ENCODE measurements at places on chromosomes 16 and 17.

DNA sequence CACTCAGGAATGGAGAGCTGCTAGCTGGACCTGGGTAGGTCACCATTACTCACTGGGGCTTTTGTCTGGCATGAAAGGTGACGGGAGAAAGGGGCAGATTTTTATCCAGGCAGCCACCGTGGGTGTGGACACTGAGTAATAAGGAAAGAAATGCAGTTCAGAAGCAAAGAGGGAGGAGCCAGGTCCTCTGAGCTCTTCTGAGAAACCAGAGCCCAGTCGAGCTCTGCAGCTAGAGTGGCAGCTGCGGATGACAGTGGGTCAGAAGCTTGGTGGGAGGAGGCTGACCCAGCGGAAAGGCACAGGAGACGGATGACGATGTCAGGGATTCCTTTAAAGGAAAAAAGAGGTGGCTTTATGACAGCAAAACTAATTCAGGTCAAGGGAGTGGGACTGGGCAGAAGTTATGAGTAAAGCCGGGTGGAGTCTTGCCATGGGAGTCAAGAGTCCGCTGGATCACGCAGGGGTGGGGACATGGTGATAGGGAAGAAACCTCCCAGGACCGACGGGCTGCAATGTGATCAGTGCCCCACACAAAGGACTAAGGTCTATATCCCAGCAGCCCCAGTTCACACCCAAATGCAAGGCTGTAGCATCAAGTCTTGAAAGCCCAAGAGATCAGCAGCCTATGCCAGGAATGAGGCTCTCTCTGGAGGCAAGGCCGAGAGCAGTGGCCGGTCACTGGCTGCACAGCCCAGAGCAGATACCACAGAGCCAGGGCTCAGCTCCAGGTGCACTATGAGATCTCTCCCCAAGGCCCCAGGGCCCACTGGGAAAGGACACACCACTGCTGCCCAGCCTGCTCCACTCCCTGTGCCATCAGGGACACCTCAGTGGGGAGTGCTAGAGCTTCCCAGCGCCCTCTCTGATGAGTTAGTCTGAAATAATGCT is 6.3 kb upstream of the MNT start:
- no peak for DNase-seq

- no peak for DNase-seq
These were observed 1.9 kb upstream of the PLEKHG4 start for GRCh38 chr16:67277294-67277998.

- peak; percentile 37 for DNase-seq
These were observed at the start of gene OTOA for GRCh38 chr16:21663889-21664647. OTOA (plus strand) TSS chr16:21663968; CDS start chr16:21678515, 14,547 bp downstream.

DNA sequence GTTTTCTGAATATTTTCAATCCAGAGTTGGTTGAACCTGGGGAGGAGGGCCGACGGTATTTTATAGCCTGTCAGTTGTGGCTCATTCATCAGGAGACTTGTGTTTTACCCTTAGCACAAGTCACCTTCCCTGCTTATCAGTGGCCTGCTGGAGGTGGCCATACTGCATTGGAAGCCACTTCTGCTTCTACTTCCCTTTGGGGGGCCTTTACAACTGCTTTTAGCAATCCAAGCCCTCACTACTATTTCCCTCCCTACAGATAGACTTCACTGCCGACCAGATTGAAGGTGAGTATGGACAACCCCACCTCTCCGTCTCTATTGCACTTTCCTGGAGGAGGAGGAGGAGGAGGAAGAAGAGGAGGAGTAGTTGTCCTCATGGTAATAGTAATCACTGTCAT is 4.4 kb downstream of the MYL4 start:
- no peak for DNase-seq

DNA sequence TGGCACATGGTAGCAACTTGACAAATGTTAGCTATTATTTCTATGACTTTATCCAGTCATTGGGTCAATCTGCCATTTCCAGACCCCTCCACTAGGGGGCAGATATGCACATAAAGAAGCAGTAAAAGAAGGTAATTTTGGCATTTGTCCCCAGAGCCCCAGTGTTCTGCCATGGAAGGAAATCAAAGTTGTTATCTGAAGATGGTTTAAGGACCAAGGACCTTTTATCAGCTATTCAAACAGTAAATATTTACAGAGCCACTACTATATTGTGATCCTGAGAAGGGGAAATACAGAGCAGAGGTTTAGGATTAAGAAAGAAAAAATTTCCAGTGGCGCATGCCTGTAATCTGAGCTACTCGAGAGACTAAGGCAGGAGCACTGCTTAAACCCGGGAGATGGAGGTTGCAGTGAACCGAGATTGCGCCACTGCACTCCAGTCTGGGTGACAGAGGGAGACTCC is 20.0 kb downstream of the TRAF4 start:
- DNase-seq, result peak; percentile 69

DNA sequence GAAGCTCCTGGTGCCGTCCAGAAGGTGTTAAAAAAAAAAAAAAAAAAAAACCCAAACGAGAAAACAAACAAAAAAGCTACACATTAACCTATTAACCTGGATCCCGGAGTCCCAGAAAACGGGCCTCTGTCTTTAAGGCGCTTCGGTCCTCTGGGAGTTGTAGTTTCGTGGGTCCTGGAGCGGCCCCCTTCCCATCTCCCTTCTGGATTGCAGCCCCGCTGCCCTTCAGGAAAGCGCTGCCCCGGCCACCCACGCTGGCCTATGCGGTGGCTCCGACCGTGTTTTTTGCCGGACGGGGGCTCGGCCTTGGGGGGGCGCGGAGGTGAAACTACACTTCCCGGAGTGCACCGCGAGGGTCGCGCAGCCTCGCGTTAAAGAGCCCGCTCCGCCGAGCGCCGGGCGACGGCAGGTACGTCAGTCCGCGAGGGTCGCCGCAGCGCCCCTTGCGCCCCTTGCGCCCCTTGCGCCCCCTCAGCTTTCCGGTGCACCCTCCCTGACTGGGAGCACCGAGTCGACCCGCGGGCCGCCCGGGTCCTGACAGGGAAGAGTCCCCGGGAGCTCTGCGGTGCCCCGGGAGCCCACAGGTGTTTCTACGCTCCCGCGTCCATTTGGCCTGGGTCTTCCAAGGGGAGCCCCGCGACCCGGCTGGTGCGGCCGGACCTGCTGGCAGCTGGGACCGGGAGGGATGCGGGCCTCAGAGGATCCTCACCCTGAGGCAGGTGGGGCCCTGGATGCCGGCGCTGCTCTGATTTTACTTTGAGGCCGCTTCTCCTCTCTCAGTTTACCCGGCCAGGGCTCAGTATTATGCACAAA is at the start of gene FCSK:
TSS of gene FCSK (plus strand) at position 374 of the 813 bp plus-strand sequence. CDS start 8,596 bp downstream, outside the sequence.
- DNase-seq, result peak; percentile 85

- no peak for DNase-seq
These were observed 3.7 kb downstream of the ZG16B start for GRCh38 chr16:2833776-2834175.

DNA sequence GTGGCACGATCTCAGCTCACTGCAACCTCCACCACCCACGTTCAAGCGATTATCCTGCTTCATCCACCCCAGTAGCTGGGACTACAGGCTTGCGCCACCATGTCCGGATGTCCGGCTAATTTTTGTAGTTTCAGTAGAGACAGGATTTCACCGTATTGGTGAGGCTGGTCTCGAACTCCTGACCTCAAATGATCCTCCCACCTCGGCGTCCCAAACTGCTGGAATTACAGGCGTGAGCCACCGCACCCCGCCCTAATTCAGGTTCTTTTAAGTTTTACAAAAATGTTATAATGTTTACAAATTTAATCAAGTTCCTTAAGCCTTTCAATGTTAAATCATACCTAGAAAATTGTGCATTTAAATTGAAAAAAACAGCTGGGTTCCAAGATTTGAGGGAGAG is 13.3 kb upstream of the GJD3 start:
- DNase-seq, result no peak

DNA sequence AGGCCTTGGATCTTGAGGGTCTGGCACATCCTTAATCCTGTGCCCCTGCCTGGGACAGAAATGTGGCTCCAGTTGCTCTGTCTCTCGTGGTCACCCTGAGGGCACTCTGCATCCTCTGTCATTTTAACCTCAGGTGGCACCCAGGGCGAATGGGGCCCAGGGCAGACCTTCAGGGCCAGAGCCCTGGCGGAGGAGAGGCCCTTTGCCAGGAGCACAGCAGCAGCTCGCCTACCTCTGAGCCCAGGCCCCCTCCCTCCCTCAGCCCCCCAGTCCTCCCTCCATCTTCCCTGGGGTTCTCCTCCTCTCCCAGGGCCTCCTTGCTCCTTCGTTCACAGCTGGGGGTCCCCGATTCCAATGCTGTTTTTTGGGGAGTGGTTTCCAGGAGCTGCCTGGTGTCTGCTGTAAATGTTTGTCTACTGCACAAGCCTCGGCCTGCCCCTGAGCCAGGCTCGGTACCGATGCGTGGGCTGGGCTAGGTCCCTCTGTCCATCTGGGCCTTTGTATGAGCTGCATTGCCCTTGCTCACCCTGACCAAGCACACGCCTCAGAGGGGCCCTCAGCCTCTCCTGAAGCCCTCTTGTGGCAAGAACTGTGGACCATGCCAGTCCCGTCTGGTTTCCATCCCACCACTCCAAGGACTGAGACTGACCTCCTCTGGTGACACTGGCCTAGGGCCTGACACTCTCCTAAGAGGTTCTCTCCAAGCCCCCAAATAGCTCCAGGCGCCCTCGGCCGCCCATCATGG is 4.0 kb upstream of the ADGRG3 start:
- DNase-seq, result no peak

DNA sequence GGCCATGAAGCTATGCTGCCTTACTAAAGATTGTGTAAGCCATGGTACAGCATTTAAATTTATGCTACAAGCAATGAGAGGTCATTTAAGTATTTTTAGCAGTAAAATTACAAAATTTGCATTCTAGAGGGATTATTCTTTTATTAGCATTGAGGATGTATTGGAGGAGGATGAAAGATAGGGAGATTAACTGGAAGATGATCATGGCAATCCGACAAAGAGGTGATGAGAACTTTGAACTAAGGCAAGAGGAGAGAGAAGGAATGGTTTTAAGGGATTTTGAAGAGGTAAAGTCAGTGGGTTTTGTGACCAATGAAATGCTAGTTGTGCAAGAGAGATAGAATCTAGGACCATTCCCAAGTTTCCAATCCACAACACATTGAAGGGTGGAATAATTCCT is 129.9 kb downstream of the SNX11 start:
- no peak for DNase-seq

GRCh38 chr17:39636927-39637736 is at the start of gene STARD3:
STARD3 (plus strand) TSS chr17:39637144; CDS start chr17:39653532, 16,388 bp downstream.
- peak; percentile 78 for DNase-seq

- DNase-seq, result no peak
These were observed 259.5 kb downstream of the IRX3 start for GRCh38 chr16:54027062-54027461.

DNA sequence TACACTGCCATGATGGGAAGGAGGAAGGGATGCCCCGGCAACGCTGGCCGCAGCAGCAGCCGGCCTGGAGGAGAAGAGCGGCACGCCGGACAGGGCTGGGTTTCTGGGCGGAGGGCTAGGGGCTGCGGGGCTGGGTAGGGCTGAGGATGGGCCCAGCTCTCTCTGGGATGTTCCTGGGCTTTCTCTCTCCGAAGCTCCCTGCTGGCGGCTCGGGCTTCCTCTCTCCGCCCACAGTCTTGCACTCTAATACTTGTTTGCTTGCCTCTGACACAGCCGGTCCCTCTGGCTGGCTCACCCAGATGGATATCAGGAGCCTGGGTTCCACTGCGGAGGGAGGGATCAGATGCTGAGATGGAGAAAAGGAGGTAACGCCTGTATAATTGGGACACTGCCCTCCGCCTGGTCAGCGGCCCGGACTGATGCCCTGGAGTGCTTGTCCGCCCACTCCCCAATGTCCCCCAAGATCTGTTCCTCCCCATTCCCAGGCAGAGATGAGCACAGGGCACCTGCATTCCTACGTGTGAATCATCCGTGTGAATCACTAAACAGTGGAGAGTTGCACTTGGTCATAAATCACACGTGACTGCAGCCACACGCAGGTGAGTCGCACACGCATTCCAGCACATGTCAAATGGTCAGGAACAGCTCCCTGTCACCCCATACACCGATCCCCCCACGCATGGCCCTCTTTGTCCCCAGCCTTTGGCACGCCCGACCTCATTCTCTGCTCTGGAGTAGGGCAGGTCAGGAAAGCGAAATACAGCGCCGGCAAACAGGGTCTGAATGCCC is at the start of gene ALOXE3:
TSS of gene ALOXE3 (minus strand) at position 535 of the 789 bp plus-strand sequence. CDS start at position 11, 524 bp downstream.
- peak; percentile 52 for DNase-seq

DNA sequence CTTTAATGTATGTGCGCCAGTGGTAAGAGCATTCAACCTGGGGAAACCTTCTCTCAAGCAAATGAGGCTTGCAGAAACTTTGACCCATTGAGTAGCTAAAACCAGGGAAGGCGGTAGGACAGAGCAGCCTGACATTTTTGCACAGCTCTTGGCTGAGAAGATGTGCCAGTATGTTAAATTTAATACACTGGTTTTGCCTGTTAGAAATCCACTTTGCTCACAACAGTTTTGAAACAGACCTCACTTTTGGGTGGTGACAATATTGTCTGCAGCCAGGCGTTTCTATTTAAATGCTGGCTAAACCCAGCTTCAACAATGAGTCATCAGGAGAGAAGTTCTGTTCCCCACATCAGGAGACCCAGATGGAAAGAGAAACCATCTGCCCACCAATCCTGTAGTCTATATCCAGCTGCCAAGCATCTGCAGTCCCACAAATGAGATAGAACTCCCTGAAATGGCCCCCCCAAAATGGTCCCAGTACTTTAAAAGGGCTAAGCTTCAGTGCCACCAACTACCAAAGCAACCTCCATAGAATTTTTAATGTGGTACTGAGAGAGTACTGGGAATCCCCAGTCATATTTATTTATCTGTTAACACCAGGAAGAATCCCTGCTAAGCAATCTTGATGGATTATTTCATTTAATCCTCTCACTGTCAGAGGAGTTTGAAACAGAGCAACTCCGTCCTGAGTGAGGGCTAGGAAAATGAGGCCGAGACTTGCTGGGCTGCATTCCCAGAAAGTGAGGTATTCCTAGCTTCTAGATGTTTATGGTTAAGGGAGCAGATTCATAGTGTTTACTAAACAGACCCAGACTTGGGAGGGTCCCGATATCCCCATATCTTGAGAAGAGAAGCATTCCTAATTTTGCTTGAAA is 29.0 kb upstream of the CLEC3A start:
- no peak for DNase-seq

GRCh38 chr17:46191322-46192188 is 1.7 kb downstream of the KANSL1 start:
- peak; percentile 81 for DNase-seq

DNA sequence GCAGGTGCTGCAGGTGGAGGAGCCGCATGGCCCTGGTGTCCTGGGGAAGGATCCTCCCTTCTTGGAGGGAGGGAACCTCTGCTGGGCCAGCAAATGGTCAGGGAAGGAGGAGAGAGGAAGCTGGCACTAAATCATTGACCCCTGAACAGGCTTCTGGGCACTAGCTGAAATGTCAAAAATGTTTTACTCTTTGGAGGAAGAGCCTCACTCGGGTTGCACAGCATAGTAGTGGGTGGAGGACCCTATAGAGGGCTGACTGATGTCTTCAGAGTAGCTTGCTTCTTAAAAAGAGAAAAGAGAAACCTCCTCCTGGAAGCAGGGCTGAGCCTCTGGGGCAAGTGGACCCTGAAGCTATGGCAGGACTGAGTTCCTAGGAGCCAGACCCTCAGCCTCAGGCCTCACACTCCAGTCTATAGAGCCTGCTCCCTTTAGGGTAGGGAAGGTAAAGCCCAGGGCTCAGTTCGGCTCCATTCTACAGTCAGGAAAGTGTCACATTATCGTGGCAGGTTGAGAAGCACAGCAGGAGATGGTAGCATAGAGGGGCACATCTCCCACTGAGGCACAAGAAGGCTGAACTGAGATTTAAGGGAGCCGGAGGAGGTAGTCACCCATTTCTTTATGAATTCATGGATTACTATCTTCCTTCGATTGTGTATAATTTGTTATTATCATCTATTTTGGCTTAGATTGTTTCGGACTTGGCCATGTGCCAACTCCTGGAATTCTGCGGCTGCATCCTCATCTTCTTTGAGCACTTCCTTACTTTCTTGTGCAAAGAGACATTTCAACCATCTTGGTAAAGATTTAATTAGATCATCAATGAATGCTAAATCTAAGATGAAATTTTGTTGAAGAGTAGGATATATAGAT is 7.3 kb upstream of the CUEDC1 start:
- no peak for DNase-seq
